Stimulated activated CD8-positive, alpha-beta memory T cell treated with anti-CD3 and anti-CD28 coated beads, Interleukin-4, amount 100 ng/mL, for 24 hours (primary cell): ENCODE measurements at places on chromosomes 1 and 21.

DNA sequence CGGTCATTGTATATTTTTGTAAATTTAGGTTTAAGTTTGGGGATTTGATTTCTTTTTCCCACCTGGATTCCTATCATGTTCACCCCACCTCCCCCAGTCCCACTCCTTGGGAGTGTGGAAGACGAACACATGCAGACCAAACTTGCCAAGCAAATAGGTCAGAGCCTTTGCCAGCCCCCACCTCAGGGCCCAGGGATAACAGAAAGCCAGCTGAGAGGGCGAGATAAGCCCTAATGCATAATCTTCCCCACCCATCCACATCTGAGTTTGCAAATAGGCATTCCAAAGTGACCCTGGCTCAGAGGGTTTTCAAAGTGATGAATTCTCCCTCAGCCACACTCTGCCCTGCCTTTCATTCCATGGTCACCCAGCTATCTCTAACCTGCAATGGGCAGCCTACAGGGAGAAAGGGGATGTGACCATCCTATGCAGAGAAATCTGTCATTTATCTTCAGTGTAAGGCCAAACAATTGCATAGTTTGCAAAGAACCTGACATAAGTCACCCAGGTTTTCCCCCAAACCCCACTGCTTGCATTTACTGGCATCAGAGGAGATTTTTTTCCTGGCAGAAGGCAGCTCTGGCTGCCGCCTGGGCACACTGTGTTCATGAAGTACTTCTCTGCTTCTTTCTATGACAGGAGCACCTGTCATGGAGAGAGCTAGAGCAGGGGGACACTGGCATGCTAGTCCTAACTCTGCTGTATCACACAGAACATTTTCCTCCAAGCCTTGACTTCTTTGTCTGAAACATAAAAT lies 69.0 kb upstream of the NFIA start:
- DNase-seq: no peak

DNA sequence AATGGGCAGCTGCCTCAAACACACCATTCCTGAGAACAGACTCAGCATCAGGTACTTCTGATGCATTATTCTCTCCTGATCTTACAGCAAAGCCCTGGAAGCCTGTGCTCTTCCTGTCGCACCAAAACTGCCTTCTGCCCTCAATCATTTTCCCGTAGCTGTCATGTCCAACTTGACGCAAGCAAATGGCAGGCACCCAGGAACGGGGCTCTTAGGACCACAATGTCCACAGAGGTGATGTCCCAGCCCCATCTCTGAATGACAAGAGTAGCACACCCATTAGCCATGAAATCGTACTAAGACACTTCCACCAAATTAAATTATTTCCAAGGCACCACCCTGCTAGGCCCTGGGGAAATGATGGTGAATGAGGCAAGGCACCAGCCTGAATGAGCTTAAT lies 47.1 kb downstream of the PTPN14 start:
- DNase-seq: no peak

- DNase-seq: no peak
Measured at GRCh38 chr1:194644528-194644927, 1458.1 kb upstream of the B3GALT2 start.

- no peak for DNase-seq
Measured at GRCh38 chr1:32224285-32224684, 2.1 kb downstream of the EIF3I start.

GRCh38 chr1:219367496-219367895 lies 193.8 kb downstream of the LYPLAL1 start:
- DNase-seq: no peak

GRCh38 chr1:232686346-232686745 lies 56.4 kb upstream of the SIPA1L2 start:
- DNase-seq: no peak

- DNase-seq: no peak
Measured at GRCh38 chr1:1106510-1107221, 9.2 kb downstream of the C1orf159 start.

DNA sequence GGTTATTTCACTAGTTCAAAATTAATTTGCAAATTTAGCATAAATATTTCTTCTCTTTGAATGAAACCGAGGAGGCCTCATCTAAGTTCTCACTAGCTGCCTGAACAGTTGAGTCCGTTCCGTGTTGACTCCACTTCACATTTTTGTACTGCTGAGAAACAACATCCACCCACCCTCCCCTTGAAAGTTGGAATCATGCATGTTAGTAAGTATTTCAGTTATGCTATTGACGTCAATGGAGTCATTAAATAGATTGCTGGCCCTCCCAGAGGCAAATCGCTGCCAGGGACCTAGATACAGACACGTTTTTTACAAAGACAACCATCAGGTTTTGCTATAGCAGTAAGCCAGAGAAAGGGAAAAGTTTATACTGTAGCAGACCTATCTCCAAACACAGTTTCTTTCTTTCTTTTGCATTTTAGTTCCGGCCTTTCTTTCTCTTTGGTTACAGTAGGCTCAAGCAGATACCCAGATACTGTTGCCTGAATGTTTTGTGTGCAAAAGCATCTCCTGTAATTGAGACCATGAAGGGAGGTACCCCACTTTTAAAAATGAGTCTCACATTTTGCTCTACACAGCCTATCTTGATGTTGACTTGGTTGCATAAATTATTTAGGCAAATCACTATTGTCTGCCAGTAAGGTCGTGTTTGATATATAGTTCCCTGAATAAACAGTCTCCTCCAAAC lies 262.6 kb upstream of the SGIP1 start:
- DNase-seq: no peak

- no peak for DNase-seq
Measured at GRCh38 chr1:156246781-156247459, 936 bp downstream of the PAQR6 start.

DNA sequence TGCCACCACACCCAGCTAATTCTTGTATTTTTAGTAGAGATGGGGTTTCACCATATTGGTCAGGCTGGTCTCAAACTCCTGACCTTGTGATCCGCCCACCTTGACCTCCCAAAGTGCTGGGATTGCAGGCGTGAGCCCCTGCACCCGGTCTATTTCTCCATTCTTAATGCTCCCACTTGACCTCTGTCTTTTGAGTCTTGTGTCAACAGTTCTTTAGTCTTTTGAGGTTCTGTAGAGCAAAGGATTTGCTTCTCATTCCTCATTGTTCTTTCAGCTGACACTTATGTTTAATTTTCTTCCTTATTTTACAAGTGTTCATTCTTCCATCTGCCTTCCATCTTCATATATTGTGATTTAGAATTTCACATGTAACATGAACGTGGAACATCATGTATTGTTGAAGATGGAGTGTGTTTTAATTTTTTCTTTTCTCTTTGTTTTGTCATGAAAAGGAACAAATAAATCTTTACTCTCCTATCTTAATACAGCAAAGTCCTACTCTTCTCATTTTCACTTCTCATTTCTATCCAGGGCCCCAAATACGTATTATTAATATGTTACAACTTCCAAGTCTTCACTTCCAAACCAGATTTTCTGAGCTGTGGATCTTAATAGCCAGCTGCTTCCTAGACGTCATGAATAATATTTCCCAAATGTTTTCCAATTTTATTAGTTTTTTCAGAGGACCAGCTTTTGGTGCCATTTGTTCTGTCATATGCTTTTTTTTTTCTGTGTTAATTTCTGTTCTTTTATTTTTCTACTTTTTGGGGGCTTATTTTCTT lies 16.9 kb downstream of the MTF2 start:
- no peak for DNase-seq

- DNase-seq: no peak
Measured at GRCh38 chr1:1624443-1625403, 7.2 kb upstream of the MMP23B start.

DNA sequence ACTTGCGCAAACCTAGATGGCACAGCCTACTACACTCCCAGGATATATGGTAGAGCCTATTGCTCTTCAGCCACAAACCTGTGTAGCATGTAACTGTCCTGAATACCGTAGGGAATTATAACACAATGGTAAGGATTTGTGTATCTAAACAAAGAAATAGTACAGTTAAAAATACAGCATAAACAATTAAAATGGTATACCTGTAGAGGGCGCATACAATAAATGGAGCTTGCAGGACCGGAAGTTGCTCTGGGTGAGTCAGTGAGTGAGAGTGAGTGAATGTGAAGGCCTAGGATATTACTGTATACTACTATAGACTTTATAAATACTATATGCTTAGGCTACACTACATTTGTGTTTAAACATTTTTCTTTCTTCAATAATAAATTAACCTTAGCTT lies 99.3 kb downstream of the PLD5 start:
- no peak for DNase-seq

DNA sequence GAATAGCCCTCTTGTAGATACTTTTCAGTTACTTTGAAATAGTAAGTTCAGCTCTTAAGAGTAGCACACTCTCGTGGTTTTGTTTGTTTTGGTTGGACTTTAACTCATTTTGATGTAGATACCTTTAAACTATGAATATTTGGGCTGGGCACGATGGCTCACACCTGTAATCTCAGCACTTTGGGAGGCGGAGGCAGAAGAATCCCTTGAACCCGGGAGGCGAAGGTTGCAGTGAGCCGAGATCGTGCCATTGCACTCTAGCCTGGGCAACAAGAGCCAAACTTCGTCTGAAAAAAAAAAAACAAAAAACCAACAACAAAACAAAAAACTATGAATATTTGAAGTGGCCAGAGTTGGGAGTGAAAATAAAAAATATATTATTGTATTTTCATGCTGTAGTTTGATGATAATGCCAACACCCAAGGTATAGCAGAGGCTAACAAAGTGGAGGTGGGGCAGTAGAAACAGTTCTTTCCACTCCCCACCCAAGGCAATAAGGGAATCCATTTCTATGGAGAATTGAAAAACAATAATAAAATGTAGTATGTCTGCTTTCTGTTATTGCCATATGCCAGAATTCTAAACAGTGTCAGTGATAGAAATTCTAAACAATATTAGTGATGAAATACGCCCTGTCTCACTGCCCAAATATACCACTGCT lies 1.7 kb downstream of the ZNF326 start:
- no peak for DNase-seq

DNA sequence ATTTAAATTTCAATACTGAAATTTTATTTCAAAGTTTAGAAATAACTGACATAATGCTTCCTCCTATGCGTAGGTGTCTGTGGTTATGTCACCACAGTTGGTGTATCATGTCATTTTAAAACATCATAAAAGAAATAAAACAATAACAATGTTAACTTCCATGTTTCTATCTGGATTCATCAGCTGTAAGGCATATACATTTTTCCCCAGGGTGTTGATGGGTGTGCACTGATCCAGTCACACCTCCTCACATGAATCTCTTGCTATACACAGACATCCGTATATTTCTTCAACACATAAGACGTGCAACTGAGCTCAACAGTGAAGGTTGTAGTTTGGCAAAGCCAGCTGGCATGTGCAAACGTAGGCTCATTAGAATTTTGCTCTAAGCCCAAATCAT lies 6.2 kb downstream of the KCNA3 start:
- DNase-seq: no peak

DNA sequence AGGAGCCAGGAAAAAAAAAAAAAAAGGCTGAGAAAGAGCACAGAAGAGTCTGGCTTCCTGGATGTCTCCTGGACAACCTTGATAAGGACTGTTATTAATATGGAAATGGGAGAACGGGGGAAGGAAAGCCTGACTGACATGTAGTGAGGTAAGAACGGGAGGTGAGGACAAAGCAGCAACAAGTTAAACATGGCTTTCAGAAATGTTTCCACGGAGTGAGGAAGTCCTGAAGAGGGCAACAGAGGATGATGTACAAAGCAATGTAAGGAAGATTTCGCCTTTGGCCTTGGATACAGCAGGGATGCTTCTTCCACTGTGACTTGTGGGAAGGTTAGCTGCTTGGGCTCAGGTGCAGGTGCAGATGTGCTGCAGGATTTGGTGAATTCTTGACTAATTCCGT lies 11.9 kb upstream of the NIBAN1 start:
- DNase-seq: no peak

GRCh38 chr1:91604632-91605031 lies 104.0 kb downstream of the CDC7 start:
- no peak for DNase-seq

GRCh38 chr1:27726173-27727044 lies 648 bp downstream of the FAM76A start:
- peak; percentile 29 for DNase-seq

GRCh38 chr1:238961790-238962189 lies 424.6 kb upstream of the CHRM3 start:
- DNase-seq: no peak

- no peak for DNase-seq
Measured at GRCh38 chr1:18743233-18743632, 112.6 kb downstream of the PAX7 start.

DNA sequence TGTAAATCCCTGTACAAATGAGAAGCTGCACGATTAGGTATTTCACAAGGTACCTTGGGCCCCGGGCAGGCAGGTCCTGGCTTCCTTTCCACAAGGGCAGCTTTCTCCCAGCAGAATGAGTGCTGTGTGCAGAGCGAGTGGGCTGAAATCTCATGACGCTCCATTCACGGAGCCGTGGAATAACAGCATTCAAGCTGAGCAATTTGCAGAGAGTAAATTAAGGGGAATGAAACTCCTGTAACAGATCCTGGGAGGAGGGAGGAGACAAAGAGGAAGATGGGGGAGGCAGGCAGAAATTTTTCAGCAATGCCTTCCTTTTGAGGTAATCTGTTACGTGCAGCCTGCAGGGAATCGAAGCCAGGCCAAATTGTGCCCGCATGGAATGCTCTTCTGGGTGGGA lies 239.9 kb downstream of the TNR start:
- no peak for DNase-seq

DNA sequence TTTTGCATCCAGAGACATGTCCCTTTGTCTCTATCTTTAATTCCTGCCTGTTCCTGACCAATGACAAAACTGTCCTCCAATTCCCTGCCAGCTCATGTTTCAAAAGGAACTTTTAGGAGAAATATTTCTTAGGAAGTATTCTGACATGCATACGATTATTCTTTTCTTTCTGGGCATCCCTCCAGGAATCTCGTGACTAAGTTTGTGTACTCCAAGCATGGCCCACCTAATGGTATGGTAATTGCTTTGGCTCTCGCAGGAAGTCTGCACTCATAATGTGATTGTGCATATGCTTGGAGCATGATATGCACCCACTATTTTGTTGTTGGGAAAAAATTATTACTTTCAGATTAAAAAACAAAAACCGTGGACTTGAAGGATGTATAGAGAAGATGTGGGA lies 256.4 kb downstream of the PRDM2 start:
- no peak for DNase-seq

GRCh38 chr1:166969074-166969677 lies 6.2 kb downstream of the ILDR2 start:
- no peak for DNase-seq

- DNase-seq: no peak
Measured at GRCh38 chr1:99465176-99465900, 180.6 kb upstream of the PALMD start.
